ENCODE measurements at places on chromosomes 5 and 9.

DNA sequence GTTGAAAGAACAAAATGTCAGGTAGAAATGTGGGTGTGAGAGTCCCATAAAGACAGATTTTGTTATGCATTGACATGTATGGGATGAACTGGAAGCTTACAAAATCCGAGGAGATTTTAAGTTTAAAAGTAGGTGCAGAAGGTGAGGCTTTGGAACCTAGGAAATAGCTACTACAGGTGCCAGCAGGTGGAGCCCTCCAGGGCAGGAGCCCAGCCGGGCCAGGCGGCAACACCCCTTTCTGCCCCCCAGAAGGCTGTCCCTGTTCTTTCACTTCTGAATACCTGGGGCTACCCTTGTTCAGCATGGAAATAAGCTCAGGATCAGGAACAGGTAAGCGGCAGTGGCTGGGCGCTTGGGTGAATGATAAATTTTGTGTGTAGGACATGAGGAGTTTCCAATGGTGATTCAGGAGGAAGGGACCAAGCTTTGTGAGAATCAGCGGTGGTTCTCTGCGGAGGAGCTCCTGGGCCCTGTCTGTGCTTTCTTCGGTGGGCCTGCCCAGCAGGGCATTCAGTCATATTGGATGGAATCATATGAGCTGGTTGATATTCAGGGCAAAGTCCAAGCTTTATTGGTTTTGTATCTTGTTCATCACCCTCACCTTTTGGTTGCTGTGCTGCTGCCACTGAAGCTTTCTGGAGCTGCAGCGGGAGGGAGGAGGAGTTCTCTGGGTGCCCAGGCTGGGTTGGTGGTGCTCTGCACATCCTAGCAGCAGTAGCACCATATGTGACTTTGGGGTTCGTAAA lies 12.3 kb downstream of the PCBD2 start:
- no peak for DNase-seq

GRCh38 chr5:131649161-131649560 lies 14.1 kb upstream of the RAPGEF6 start:
- DNase-seq: no peak

GRCh38 chr5:2032432-2032831 lies 149.7 kb upstream of the IRX4 start:
- no peak for DNase-seq

GRCh38 chr5:135309391-135310327 lies 89.4 kb downstream of the MACROH2A1 start:
- DNase-seq: peak; percentile 52

- no peak for DNase-seq
Measured at GRCh38 chr5:78699552-78700153, 51.1 kb upstream of the LHFPL2 start.

GRCh38 chr5:81631124-81631523 lies 119.8 kb downstream of the SSBP2 start:
- DNase-seq: no peak

GRCh38 chr5:66529182-66529581 lies 67.0 kb upstream of the MAST4 start:
- no peak for DNase-seq

GRCh38 chr5:110268283-110268682 lies 458.2 kb downstream of the TMEM232 start:
- DNase-seq: no peak

- DNase-seq: no peak
Measured at GRCh38 chr5:76560952-76561891, 62.0 kb downstream of the F2RL2 start.

- no peak for DNase-seq
Measured at GRCh38 chr5:155727512-155728145, 599.3 kb upstream of the SGCD start.

- DNase-seq: no peak
Measured at GRCh38 chr5:168047669-168048111, 243.8 kb upstream of the WWC1 start.

- DNase-seq: no peak
Measured at GRCh38 chr9:87402537-87402936, 95.1 kb upstream of the DAPK1 start.

GRCh38 chr9:20701060-20701459 lies 17.0 kb downstream of the FOCAD start:
- DNase-seq: no peak

- no peak for DNase-seq
Measured at GRCh38 chr5:57349214-57349613, 133.4 kb downstream of the ACTBL2 start.

GRCh38 chr5:154993461-154993860 lies 20.1 kb upstream of the KIF4B start:
- no peak for DNase-seq

DNA sequence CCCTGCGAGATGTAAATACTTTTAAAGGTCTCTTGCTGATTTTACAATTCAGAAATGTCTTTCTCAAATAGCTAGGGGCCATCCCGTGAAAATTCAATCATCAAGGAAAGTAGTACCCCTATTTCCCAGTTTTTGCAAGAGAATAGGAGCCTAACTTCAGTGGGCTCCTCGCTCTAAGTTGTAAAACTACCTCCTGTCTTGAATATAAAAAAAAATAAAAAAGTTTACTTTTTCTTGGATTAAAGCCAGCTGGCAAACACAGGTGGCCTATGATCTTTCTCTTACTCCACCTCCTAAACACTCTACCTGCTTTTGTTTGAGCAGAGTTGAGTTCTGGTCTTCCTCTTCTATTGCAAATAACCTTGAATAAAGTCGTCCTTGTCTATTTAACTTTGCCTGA lies 79.4 kb downstream of the SLCO4C1 start:
- DNase-seq: no peak

Data from NK-92 treated with Interleukin-12 subunit alpha and Interleukin-12 subunit beta, amount 100 ng/mL, for 24 hours (cell line).